Endothelial cell of umbilical vein (primary cell): ENCODE measurements at places on chromosomes 2 and 18. TPM values are rescaled to one million over a fixed set of nuclear protein-coding genes. Genes with fewer than 3 reads are reported as not detected.

GRCh38 chr2:20438334-20439192, 8.3 kb upstream of the RHOB start:
- DNase-seq = peak; percentile 66

The FBXO15 gene
- total RNA-seq = not detected in 2 replicates

The SPP2 gene
- total RNA-seq = not detected in 2 replicates

The AKAIN1 gene
- total RNA-seq = not detected in 2 replicates

The MYO5B gene
- total RNA-seq = 1.1 and 1.4 TPM in 2 replicates
